ENCODE measurements at places on chromosomes 1 and 21. TPM values are rescaled to one million over a fixed set of nuclear protein-coding genes. Genes with fewer than 3 reads are reported as not detected.

PTPN22 gene
- total RNA-seq = under 0.01 TPM

TNFRSF1B gene
- total RNA-seq = 8.7 TPM

KLHDC8A gene
- total RNA-seq = not detected

COL6A2 gene
- total RNA-seq = 33.7 TPM

RAP1GAP gene
- under 0.01 TPM for total RNA-seq

AMY1B gene
- total RNA-seq = not detected

NHLH2 gene
- total RNA-seq = not detected

CHI3L2 gene
- total RNA-seq = not detected

SYNJ1 gene
- 7.7 TPM for total RNA-seq

S100A7 gene
- total RNA-seq = not detected

ZRANB2 gene
- 16.6 TPM for total RNA-seq

INPP5B gene
- total RNA-seq = 20.6 TPM

All from lung microvascular endothelial cell (primary cell).